ENCODE measurements at places on chromosomes 6 and 20.

GRCh38 chr20:8867038-8867740 is 201.7 kb upstream of the PLCB4 start:
- DNase-seq: no peak

DNA sequence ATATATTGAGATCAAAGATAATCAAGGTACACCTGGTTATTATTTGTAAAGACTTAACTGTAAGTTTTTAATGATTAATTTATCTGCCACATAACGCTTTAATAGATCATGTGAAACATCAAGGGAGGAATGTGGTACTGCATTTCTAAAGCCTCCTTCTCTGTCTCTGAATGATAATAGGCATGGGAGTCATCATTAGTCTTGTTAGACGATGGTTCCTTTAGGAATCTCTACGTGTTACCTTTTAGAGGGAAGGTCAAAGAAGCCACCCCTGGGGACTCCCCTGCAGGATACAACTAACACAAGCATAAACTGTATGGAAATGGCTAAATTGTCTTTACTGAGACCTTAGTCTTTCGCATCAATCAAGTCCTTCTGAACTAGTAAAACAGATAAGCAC is 173.6 kb upstream of the MCHR2 start:
- DNase-seq: no peak

DNA sequence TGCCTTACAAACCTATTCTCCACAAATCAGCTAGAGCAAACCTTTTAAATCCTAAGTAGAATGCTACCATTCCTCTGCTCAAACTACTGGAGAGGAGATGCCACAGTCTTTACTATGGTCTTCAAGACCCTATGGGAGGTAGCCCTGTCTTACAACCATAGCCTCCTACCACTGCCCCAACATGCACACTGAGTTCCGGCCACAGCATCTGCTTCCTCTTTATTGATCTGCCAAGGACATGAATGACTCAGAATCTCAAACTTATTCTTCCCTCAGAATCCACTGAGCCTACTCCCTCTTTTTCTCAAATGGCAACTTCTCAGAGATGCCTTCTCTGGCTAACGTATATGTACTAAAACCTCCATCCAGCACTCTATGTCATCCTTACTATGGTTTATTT is 12.2 kb upstream of the ANKEF1 start:
- no peak for DNase-seq

DNA sequence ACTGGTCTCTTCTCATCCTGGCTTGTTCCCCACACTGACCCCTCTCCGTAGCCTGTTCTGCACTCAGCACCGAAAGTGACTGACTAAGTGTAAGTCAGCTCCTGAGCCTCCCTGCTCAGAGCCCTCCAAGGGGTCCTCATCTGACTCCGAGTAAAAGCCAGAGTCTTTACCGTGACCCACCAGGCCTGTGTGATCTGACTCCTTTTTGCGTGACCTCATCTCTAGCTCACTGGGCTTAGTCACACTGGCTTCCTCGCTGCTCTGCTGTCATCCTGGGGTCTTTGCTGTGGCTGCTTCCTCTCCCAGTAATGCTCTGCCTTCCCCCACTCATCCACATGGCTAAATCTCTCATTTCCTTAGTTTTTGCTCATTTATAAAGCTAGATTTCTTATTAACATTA is 116.6 kb downstream of the PLCB4 start:
- no peak for DNase-seq

- no peak for DNase-seq
Observed at GRCh38 chr20:50287512-50287911, 96.9 kb downstream of the CEBPB start.

- DNase-seq: no peak
Observed at GRCh38 chr6:19848465-19849029, 11.4 kb downstream of the ID4 start.
